ENCODE measurements at places on chromosomes 11 and 22.

- no peak for DNase-seq
These were observed 41.2 kb downstream of the MYEOV start for GRCh38 chr11:69335007-69335780.

DNA sequence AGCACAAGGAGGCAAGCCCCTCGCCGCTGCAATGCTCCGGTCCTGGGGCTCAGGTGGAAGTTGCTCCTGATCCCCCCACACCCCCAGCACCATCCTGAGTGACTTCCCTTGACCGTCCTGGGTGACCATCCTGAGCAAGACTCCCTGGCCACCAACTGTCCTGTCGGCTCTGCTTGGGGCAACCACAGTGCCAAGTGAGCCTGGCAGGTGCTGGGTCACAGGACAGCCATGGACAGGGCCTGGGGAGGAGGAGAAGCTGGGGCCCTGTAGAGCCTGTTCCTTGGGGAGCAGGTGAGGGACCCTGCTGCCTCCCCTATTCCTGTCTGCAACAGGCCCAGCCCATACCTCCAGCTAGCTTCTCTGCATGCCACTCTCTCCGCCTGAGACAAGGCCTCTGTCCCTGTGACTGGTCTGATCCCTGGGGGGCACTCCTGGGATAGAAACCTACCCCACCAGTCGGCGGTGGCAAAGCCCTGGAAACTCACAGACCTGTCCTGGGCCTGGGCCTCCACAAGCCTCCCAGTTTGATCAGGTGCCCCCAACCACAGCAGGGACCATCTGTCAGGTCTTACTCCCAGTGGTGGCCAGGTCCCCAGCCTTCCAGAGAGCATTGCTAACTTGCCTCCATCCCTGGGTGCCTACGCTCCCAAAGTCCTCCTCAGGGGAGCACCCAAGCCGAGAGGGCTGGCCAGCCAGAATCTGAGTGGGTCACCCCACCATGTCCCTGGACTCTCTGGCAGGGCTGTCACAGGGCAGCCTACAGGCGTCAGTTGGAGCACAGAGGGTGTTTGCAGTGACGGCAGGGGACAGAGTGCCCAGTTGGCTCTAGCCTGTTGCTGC, 68.7 kb upstream of the WNT7B start:
- DNase-seq: no peak

GRCh38 chr22:29083933-29084591, 11.2 kb downstream of the KREMEN1 start:
- no peak for DNase-seq

- DNase-seq: no peak
These were observed 110.3 kb downstream of the ATXN10 start for GRCh38 chr22:45781966-45782365.

GRCh38 chr11:33753304-33753967, 17.2 kb upstream of the CD59 start:
- no peak for DNase-seq

Data from stimulated activated CD4-positive, alpha-beta T cell treated with anti-CD3 and anti-CD28 coated beads, Interleukin-15, amount 100 ng/mL, for 1 hour (primary cell).